NCI-H1694 (cell line): ENCODE measurements at places on chromosomes 4 and X.

DNA sequence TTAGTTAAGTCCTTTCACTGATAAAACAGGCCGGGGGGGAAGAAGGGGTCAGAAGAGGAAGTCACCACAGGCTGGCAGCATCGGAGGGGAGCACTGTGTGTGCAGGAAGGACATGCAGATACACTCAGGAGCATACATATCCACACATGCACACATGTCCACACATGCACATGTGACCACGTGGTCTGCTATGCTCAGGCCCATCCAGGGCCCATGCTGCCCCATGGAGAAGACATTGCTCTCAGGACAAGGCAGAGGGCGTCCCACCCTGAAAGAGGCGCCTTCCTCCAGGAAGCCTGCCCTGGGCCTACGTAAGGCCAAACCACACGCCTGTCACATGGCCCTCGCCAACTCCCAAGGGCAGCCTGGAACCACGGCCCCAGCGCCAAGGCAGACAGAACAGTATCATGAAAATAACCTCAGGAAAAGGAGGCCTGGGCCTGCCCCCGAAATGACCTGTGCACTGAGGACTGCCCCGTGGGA, 15.8 kb downstream of the WDR1 start:
- no peak for DNase-seq

- DNase-seq = no peak
These were observed 25.7 kb upstream of the C1QTNF7 start for GRCh38 chr4:15402146-15402545.

- no peak for DNase-seq
These were observed 199.3 kb upstream of the GRID2 start for GRCh38 chr4:92104506-92104905.

- DNase-seq = no peak
These were observed 37.3 kb downstream of the APBB2 start for GRCh38 chr4:41177016-41177415.

- no peak for DNase-seq
These were observed 823.2 kb downstream of the CCSER1 start for GRCh38 chr4:90950385-90950841.

DNA sequence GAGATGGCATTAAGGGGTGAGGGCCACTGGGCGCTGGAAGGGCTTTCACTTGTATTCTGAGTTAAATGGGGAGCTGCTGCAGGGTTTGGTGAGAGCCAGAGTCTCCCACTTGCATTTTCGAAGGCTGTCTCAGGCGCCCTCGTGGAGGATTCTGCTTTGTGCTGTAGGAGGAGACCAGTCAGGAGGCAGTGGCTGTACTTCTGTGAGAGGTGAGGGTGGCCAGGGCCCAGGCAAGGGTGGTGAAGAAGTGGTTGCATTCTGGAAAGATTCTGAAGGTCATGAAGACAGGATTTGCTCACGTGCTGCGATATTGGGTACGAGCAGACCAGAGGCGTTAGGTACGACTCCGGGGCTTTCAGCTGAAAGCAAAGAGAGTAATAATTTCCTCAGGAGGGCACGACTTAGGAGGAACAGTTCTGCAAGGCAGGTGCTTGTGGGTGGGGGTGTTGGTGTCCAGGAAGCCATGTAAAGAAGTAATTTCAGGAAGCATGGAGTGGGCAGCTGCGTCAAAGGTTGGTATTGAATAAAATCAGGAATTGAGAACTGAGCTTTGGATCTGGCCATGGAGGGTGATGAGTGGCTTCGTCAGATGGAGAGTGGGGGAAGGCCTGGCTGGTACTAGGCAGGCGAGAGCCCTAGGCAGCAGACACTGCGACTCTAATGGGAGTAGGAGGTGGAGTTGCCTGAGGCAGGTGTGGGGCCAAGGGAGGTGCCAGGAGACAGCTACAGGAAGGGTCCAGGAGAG, 18.2 kb downstream of the PIGG start:
- no peak for DNase-seq

GRCh38 chr4:173517781-173518424, 12.1 kb downstream of the HAND2 start:
- DNase-seq = no peak

DNA sequence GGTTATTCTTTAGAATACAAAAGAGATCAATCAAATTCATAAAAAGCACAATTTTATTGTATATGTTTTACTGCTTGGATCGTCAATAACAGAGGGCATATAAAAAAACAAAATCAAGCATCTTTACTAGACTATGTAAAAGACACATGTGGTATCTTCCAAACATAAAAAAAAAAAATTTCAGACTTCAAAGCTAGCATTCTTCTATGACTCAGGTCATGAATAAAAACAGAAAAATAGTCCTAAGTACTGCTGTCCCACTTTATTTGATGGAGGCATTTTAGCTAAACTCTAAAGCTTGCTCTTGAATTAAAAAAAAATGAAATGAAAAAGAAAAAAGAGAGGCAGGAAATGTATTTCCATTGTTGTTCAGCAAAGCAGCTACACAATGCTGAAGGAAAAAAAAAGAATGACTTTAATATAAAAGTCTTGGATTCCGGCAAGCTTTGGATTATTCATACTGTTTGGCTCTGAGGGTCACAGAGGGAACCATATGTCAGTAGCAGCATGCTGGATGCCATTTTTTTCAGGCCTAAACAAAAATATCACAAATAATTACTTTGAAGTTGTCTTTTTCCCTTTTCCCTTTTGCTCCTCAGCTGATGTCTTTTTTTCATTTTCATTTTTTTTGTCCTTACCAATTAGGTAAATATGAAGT, 249.1 kb upstream of the DIAPH2 start:
- DNase-seq = no peak

DNA sequence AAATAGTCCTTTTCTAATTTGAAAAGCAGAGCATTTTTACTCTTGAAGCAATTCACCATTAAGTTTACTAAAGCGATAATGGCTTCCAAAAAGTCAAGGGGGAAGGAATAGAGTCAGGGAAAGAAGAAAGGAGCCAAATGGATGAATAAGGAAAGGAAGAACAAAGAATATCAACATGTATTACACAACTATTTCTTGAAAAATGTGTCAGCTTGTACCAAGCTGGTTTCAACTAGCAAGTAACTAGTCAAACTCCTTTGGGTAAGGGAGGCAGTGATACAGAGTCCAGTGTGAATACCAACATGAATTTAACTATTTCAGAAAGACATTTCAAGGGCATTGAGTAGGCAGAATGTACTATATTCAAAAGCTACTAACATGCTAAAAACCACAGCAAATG, 112.1 kb downstream of the ARHGAP6 start:
- no peak for DNase-seq

- DNase-seq = no peak
These were observed at the start of gene SRPK3 for GRCh38 chrX:153780678-153781427. TSS of gene SRPK3 (plus strand) at chrX:153781041. CDS start at chrX:153781087, 46 bp downstream.
